ENCODE measurements at places on chromosomes 7 and 10.

DNA sequence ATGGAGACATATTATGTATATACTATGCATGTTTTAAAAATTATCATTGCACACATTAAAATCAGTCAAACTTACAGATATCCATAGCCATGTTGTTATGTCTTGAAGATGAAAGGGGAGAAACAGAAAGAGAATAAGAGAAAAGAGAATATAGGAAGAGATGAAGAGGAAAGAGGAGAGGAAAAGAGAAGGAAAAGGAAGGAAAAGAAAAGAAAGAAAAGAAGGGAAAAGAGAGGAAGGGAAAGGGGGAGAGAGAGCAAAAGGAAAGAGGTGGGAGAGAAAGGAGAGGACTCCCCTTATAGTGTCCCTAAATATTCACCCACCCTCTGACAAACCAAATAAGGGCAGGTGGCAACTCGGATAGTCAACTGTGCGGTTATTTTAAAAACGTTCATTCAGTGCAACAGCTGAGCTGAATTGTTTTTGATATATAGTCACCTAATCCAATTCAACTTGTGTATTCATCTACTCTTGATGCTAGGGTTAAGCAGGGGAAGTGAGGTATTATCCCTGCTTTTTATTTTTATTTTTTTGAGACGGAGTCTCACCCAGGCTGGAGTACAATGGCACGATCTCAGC, 14.6 kb downstream of the SVIL start:
- DNase-seq, result no peak

DNA sequence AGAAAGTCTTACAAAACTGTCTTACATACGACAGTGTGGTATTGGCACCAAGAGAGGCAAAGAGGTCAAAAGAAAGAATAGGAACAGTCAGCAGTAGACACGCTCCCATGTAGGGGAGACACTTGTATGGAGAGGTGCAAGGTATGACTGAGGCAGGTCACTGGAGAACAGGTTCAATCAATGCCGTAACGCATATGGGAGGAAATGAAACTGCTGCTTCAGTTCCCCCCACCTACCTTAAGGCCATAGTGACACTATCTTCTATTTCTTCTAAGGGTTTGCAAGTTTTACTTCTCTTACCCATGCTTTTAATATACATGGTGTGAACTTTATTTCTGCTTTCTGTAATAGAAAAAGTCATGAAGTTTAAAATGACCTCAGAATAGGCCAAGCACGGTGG, 5.5 kb upstream of the PITRM1 start:
- no peak for DNase-seq

DNA sequence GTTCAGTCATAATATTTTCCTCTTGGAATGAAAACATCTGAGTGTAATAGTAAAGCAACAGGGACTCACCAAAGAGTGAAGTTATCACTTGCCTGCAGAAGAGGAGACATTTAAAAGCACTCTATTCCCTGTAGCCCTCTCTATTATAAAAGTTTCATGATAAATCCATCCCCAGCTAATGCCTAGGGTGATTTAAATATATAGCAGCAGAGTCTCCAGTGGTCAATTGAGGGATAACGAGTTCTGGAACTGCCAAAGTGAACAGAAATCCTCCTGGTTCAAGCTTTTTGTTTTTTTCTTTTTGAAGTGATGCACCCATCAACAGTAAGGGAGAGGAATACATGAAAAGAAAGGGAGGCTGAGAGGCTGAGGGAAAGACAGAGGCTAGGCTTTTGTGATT, 87.3 kb downstream of the EVX1 start:
- DNase-seq, result no peak

GRCh38 chr7:107506674-107507339, 37.0 kb downstream of the GPR22 start:
- no peak for DNase-seq

- DNase-seq, result no peak
Measured at GRCh38 chr10:16384021-16384420, 52.8 kb upstream of the PTER start.

- no peak for DNase-seq
Measured at GRCh38 chr7:134941185-134941900, 45.0 kb upstream of the AGBL3 start.

DNA sequence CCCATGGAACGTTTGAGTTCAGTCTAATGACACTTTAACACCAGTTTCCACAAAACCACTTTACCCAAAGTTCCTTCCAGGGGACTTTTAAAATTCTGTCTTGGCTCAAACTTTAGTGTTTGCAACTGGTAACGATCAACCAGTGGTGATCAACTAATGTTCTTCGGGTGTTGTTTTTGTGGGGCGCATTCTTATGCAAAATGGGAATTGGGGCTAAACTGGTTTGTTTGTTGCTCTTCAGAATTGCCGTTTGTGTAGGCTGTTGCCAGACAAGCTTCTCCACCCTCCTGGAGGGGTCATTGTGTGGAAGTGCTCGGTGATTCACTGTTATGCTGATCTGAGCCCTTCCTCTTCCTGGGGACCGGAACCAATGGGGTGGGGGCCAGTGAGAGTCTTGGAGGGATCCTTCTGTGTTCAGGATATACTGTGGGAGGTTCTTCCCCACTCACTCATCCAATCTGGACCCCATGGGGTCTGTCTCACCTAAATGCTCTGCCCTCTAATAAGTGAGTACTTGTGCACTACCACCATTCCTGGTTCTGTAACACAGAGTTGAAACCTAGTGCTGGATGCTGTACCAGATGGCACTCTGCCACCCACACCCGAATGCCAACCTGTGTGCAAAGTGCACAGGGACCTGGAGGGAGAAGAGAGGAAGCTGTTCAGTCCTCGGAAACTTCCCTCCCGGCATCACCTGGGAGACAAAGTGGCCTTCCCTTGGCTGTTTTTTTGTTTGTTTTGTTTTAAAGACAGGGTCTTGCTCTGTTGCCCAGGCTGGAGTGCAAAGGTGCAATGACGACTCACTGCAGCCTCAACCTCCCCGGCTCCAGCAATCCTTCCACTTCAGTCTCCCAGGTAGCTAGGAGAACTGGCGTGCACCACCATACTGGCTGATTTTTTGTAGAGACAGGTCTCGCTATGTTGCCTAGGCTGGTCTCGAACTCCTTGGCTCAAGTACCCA, 2.1 kb downstream of the NFE2L3 start:
- DNase-seq, result no peak

GRCh38 chr7:94393246-94394108, 1.2 kb upstream of the COL1A2 start:
- DNase-seq, result no peak

DNA sequence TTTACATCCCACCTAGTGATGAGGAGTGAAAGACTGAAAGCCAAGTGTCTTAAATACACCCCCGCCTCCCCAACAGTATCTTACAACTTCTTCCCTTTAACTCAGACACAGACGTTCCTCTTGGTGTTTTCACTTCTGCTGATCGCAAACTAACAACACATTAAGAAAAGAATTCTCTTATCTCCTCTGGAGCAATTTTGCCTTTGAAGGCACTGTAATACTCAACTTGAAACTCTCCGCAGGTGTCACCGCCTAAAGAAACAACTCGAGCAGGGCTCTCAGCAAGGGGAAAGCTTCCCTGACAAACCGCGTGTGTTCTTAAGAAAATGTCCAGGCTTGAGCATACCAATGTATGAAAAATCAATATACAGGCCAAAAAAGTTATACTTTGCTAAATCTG, 452 bp downstream of the SEMA3C start:
- no peak for DNase-seq

DNA sequence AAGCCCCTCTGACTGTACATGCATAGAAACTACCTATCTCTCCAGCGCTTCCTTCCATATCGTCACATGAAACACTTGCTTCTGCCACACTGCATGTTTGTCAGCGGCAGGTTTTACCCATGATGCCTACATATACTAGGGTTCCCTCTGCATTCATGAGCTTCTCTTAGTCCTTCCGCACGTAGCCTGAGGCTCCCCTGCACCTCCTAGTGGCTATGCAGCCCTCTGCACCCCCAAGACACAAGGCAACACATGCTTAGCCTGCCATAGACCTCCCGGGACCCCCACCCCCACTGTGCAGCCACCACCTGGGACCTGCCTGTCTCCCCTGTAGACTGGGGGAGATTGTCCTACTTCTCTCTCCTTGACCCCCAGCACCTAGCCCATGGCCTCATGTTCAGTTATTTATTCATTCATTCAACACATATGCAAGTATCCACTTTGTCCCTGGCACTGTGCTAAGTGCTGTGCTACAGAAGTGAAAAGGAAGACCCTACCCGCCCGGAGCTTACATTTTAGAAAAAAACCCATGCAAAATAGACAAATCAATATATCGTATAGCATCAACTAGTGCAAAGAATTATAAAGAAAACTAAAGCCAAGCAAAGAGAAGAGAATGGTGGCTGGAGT, 23.5 kb downstream of the TMEM273 start:
- peak; percentile 50 for DNase-seq

- DNase-seq, result no peak
Measured at GRCh38 chr10:115706488-115707076, 566.4 kb downstream of the GFRA1 start.

DNA sequence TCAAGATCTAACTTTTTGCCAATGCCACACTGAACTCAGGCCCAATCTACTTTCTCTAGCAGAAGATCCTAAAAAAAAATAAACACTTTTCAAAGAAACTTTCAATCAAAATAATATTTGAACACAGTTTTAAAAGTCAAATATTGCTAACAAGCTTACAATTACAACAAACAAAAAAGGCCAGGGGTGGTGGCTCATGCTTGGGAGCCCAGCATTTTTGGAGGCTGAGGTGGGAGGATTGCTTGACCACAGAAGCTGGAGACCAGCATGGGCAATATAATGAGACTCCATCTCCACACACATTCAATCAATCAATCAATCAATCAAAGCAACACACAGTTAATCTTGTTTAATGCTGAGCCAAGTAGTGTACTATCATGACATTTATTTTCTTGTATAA, 149.2 kb downstream of the CYP26A1 start:
- DNase-seq, result no peak

DNA sequence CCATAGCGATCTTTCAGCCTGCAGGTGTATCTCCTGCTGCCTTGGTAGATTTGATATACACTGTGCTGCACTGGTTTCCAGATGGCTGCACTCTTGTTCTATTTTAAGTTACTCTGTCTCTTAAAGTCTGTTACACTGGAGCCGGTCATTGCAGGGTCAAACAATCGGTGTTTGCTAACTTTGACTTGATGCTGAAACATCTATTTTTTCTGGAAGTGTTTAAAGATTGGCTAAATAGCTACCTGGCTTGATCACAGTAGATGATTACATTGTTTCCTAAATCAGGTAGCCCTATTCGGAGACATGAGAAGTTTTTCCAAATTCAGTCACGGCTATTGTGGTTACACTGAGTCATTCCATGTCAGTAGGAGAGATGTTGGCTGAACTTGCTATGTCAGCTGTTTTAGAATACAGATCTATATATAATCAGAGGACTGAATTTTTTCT, 574.8 kb downstream of the ETV1 start:
- no peak for DNase-seq

GRCh38 chr7:154566877-154567276, 436.0 kb downstream of the PAXIP1 start:
- DNase-seq, result no peak

- DNase-seq, result no peak
Measured at GRCh38 chr7:105619590-105619989, 38.3 kb upstream of the EFCAB10 start.

DNA sequence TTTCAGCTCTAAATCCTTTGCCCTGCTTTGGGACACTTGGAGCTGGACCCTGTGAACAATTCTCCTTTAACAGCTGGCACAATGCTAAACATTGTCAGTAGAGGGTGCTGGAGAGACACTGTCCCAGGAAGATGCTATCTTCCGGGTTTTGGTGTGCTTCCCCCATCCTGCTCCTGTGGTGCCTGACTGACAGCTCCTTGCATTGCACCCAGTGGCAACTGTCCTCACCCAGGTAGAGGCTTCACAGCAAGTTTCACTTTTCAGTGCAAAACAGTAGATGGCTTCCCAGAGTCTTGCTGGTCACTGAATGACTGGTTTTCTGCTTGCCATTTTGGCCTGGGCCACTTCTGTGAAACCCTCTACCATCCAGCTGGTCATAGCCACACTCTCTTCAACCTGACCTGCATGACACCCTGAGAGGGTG, 77.3 kb downstream of the CDC14C start:
- no peak for DNase-seq

DNA sequence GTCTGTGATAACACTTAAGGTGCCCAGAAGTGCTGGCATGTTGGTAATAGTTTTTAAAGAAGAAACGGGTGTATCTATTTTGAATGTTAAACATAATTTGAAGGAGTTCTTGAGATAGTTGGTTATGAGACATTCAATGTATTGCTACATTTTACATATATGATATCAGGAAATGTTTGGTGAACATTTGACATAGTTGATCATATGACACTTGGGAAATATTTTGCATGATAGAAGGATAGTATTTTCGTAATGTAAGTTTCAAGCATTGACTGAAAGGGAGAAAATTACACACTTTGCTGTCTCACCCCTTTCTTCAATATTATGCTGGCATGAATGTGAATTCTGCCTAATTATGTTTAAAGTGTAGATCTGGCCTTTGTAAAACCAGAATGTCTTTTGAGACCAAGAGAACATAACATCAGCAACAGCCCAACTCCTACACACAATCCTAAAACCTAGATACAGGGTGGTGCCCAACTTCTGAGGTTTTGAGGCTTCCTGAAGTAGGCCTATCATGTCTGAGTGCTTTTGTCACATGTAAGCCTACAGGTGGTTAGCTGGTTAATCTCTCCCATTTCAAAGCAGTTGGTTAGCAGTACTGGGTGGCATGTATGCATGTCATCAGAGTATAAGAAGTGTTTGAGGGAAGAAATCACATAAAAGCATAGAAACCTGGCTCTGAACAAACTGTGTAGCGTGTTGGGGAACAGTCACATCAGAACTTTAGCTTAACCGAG, 2.1 kb downstream of the ADD3 start:
- peak; percentile 23 for DNase-seq

GRCh38 chr10:24849051-24849450, 103.4 kb downstream of the PRTFDC1 start:
- no peak for DNase-seq

GRCh38 chr10:97321032-97321803, 2.1 kb downstream of the FRAT1 start:
- no peak for DNase-seq

GRCh38 chr7:110762546-110763225, 328.2 kb upstream of the LRRN3 start:
- DNase-seq, result no peak

- DNase-seq, result no peak
Measured at GRCh38 chr10:53161231-53161630, 388.6 kb upstream of the MBL2 start.

- DNase-seq, result no peak
Measured at GRCh38 chr10:57395923-57396322, 871.8 kb downstream of the IPMK start.

Data from CD4-positive, alpha-beta T cell (primary cell).